ENCODE measurements at places on chromosomes 1 and 21.
A peak's percentile ranks its signal among the peaks of the same experiment; 100 is the strongest.

- H3K36me3 ChIP-seq: peaks cover 2% of the 10 kb centered on the region
- H3K4me1 ChIP-seq: no peaks in the 10 kb centered on the region
- H3K27ac ChIP-seq: no peak overlapping the region
- no peaks in the 10 kb centered on the region for H3K27me3 ChIP-seq
- no peak overlapping the region for H3K4me3 ChIP-seq
Measured at GRCh38 chr1:24364975-24365678, 46.0 kb downstream of the GRHL3 start.

- peak overlapping the region; percentile 99 for H3K4me3 ChIP-seq
- peaks cover 39% of the 10 kb centered on the region for H3K36me3 ChIP-seq
- H3K27me3 ChIP-seq: no peaks in the 10 kb centered on the region
Measured at GRCh38 chr1:167517535-167518330, 596 bp downstream of the CD247 start.

DNA sequence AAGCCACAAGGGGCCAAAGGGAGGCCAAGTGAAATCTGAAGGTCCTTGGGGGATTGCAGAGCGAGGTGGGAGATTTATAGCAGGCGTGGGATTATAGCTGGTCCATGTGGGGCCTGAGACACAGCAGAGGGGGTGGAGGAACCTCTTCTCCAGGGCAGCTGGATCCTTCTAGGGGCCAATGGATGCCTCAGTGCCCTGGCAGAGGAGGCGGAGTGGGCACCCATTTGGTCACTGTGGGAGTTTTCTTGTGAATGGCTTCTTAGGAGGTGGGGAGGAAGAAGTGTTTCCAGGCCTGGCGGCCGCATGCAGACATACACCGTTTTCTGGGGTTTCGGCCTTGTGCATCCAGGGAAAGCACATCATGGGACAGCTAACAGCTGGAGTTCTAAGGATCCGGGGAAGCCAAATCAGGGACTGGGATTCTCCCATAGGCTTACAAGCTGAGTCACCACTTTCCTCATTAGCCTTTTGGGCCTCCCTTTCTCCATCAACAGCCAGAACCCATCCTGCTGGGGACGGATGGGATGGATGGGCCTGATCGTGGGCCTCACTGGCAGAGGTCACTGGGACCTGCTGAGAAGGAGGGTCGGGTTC lies 76.5 kb downstream of the RHOU start:
- no peak for DNase-seq
- H3K27ac ChIP-seq: no peak overlapping the region
- H3K36me3 ChIP-seq: peaks cover 2% of the 10 kb centered on the region
- no peaks in the 10 kb centered on the region for H3K27me3 ChIP-seq

- H3K27me3 ChIP-seq: no peaks in the 10 kb centered on the region
- H3K4me1 ChIP-seq: peaks cover 40% of the 10 kb centered on the region
- H3K36me3 ChIP-seq: peaks cover 23% of the 10 kb centered on the region
- no peak overlapping the region for H3K27ac ChIP-seq
Measured at GRCh38 chr21:43908167-43908566, 43.1 kb downstream of the AGPAT3 start.

- H3K4me3 ChIP-seq: no peak overlapping the region
- no peak overlapping the region for H3K27ac ChIP-seq
- peaks cover 82% of the 10 kb centered on the region for H3K27me3 ChIP-seq
- H3K4me1 ChIP-seq: no peaks in the 10 kb centered on the region
Measured at GRCh38 chr1:182459949-182460348, 10.0 kb downstream of the RGSL1 start.

GRCh38 chr1:194076646-194077045 lies 890.2 kb upstream of the B3GALT2 start:
- no peak overlapping the region for H3K4me3 ChIP-seq
- H3K36me3 ChIP-seq: no peaks in the 10 kb centered on the region
- no peak for DNase-seq
- no peaks in the 10 kb centered on the region for H3K4me1 ChIP-seq
- H3K27ac ChIP-seq: no peak overlapping the region
- H3K27me3 ChIP-seq: no peaks in the 10 kb centered on the region

DNA sequence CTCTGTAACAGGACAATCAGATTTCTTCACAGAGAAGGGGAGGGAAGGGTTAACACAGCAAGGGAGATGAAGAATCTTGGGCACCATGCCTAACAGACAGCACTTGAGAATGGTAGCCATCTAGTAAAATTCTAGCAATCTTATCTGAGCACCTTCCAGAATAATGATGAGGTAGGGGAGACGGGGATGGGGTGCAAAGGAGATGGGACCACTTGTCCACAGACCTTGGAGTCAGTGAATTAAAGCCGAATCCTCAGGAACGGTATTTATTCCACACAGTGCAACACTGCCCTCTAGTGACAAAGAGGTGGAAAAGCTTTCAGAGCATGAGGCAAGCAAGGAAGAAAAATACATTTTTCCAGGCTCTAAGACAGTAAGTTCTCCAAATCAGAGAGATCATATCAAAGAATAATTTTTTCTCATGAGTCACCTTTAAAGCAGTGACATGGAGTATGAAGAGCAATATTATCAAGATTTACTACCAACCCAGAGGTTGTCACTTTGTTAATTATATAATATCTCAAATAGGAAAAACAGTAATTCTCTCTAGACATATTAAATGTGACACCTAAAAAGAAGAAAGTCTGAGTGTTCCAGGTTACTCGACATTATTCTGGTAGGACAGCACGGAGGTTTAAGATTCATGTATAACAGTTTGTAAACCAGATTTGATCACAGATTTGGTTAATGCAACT lies 43.3 kb upstream of the LPAR3 start:
- H3K4me1 ChIP-seq: peaks cover 6% of the 10 kb centered on the region
- no peaks in the 10 kb centered on the region for H3K27me3 ChIP-seq
- peaks cover 11% of the 10 kb centered on the region for H3K36me3 ChIP-seq
- DNase-seq: peak; percentile 17
- no peak overlapping the region for H3K4me3 ChIP-seq

DNA sequence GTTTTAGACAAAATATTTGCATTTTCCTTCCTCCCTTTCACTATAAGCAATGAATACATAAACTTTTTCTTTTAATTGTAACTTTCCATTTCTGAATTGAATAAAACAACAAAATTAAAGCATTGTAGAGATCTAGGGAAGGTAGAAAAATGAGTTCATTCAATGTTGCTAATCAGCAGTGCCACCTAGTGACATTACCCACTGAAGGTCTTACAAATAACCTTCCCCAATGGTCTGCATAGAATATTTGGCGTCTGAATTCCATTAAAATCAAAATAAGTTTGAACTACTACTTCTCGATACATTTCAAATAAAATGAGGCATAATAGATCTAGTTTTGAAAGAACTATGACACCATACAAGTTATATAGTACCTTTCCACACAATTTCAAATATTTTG lies 19.6 kb downstream of the FH start:
- no peak overlapping the region for H3K27ac ChIP-seq
- DNase-seq: no peak
- H3K4me1 ChIP-seq: peaks cover 7% of the 10 kb centered on the region
- no peak overlapping the region for H3K4me3 ChIP-seq
